ENCODE measurements at places on chromosomes 6 and 20.

- ATAC-seq: no peak
Measured at GRCh38 chr20:10940941-10941340, 267.1 kb upstream of the JAG1 start.

DNA sequence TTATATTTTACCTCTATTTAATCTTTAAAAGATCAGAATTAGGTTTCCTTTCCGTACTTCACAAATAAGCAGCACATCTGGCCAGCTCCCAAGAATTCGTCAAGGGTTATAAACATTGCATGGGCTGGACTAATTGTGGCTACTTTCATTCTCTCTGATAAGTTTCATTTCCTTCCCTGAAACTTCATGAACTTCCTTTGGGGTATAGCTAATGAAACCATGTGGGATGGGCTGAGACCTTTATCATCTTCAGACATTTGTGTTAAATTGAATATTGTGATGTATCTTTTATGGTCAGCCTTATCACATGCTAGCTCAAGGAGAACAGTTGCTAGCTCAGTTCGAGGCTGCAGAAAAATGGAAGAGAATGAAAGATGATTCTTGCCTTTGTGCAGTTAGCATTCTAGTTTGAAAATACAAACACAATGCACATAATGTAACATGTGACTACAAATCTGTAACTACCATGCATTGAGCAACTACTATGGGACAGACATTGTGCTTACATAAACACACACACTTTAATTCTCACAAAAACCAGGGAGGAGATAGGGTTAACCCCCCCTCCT, 1.7 kb upstream of the GMPR start:
- ATAC-seq: no peak

DNA sequence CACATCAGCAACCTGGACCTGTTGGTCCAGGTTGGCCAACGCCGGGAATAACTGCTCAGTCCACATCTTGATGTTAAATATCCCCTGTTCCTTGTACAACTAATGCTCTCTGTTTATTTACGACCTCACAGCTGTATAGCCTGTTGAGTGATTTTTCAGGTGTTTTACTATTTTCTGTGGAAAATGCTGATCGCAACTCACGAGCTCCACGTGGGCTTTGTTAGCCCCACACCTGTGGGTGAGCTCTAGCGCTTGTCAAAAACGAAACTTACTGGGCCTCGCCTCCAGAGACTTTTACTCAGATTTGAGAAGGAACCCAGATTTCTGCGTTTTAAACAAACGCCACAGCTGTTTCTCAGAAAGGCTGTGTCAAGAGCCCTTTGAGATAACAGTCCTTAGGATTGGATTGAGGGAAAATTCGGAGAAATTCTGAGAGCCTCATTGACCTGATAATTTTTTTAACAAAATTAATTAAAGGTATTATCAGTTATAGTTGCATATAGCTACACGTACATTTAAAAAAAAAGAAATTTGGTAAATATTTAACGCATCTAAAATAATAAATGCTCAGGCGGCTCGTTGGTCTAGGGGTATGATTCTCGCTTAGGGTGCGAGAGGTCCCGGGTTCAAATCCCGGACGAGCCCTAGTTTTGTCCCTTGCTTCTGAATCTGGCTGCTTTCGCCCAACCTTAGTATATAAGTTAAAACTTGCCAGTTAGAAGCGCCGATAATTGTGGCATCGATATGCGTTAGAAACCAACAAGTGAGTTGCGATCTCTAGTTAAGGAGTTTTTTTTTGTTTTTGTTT, 16.7 kb downstream of the HMGN4 start:
- no peak for ATAC-seq

GRCh38 chr6:84061174-84061573, 27.6 kb downstream of the MRAP2 start:
- no peak for ATAC-seq

DNA sequence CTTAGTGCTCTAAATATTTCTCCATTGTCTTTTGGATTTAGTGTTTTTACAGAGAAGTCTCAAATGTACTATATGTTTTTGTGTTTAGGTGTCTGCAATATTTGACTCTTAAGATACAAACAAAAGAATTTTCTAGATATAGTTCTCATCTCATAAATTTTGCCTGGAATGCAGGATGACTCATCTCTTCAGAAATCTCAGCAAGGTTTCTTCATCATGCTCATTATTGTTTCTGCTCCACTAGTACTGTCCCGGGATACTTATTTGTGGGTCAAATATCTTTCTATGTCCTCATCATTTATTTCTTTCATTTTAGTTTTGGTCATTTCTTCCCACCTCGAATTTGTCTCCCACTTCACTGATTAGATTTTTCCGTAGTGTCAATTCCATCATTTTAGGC, 9.5 kb downstream of the AHI1 start:
- no peak for ATAC-seq

DNA sequence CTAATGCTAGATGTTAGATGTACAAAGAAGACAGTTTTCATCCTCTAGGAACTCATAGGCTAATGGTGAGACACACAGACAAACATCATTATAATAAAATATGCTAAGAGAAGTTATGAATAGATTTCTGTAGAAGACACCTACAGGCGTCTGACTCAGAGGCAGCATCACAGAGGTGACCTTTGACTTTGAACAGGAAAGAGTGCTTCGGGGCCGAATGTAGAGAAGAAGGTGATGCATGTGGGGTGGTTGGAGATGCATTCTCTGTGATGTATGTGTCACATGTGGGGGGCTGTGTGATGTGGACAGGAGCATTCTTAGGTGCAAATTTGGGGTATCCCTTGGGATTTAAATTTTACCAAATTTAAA, 6.8 kb downstream of the GUCA1A start:
- ATAC-seq: no peak

- ATAC-seq: no peak
Measured at GRCh38 chr20:2010533-2010932, 16.7 kb upstream of the PDYN start.

DNA sequence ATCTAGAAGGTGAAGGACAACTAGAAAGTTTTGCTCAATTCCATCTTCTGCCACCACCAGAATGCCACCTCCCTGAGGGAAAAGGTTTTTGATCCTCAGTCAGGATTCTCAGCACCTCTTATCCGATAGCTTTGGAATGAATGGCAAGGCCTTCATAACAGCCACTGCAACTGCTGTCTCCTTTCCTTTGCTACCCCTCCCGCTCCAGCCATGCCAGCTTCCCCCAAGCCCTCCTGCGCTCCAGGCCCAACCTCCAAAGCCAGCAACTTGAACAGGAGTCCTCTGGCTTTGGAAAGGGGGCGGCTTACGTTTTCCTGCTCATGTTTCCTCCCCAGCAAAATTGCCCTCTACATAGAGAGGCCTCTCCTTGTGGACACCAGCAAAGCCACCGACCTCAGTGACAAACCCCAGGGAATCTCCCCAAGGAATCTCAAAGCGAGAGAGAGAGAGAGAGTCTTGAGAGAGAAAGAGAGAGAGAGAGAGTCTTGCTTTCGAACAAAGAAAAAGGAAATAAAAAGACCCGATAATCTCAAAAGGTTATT, 420 bp upstream of the BTN2A1 start:
- peak; percentile 49 for ATAC-seq

- no peak for ATAC-seq
Measured at GRCh38 chr6:84260926-84261325, 33.5 kb upstream of the CEP162 start.

DNA sequence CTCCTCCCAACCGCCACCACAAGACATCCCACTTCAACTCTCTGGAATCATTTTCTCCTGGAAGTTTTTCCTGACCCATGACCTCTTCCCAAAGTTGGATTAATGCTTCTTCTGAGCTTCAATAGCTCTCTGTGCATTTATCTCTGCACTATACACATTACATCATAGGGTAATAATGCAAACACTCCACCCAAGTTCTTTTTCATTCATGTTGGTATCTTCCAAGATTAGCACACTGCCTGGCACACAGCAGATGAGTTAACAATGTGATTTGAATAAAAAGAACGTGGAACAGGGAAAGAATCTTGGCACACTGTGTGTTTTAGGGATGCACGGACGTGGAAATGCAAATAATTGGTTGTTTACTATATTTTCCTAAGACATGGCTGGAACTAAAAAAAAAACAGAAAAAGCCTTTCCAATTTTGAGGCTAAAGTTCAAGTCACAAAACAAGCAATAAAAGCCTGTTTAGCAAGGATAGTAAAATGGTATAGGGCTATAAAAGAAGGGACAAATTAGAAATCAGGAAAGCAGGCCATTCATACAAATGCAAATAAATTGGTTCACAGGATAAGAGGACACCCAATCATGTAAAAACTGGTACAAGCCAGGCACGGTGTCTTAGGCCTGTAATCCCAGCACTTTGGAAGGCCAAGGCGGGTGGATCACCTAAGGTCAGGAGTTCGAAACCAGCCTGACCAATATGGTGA, 1.6 kb upstream of the FAM135A start:
- no peak for ATAC-seq

- ATAC-seq: no peak
Measured at GRCh38 chr6:127471379-127472255, 12.4 kb upstream of the KIAA0408 start.

- no peak for ATAC-seq
Measured at GRCh38 chr6:156413154-156413553, 364.0 kb upstream of the ARID1B start.

DNA sequence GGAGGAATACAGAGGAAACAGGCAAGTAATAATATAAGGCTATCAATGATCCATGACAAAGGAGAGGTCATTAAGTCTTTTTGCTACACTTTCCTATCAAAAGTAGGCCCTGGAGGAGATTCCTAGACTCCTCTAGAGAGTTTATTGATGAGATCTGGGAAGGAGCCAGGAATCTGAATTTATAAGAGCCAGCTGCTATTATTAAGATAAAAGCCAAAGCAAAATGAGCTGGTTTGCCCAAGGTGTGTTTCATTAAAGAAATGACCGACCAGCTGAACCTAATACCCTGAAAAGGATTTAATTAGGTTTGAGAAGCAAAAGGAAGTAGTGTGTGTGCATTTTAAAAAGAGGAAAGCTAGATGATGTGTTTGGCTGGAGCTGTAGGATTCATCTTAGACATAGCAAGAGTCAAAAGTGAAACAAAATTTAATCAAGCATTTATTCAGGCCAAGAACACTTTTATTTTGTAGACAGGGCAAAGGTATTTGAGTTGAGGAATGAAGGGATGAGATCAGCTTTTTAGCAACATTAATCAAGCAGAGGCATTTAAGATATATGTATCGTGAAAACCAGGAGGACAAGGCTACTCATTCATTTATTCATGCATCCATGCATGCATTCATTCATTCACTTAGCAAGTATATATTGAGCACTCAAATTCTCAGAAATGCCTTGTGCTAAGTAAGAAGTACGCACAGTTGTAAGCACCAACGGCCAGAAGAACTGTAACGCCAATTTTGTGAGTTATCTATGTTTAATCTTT, 43.5 kb upstream of the SCAF8 start:
- no peak for ATAC-seq

- no peak for ATAC-seq
Measured at GRCh38 chr20:21047981-21048380, 58.2 kb downstream of the LINC00237 start.

GRCh38 chr20:38197619-38198018, 32.5 kb upstream of the TGM2 start:
- no peak for ATAC-seq

DNA sequence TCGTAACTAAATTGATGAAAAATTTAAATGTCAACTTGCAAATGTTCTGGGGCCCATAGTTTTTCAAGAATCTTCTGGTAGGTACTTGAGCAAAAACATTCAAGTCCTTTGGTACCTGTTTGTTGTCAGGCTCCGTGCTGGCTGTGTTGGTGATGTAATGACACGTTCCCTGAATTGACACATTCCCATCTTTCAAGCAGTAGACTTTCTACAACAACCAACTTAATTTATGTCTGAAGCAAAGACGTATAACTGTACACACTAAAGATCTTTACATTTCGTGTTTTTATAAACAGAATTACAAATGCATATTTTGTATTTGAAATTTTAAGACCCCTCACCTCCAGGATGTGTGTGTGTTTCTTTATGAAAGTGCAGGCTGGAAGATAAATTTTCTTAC, 49.5 kb downstream of the NCOA3 start:
- no peak for ATAC-seq

- ATAC-seq: no peak
Measured at GRCh38 chr6:140758169-140758877, 1374.4 kb upstream of the GJE1 start.

DNA sequence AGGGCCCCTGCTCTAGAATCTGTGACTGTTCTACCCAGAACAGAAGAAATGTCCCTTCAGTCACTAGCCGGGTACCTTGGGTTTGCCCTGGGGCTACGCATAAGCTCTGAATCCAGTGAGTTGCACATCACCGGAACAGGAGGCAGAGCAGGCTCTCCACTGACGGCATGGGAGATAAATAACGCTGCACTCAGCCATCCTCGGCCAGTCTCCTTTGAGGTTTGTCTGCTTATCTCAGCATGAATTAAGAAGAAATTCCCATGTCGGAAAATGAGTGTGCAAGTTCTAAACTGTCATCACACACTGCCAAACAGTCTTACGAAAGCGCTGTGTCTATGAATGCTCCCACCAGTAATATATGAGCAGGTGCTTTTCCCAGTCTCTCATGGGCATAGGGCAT, 90.8 kb downstream of the FAM50B start:
- ATAC-seq: no peak

GRCh38 chr6:7954477-7955200, 44.1 kb upstream of the TXNDC5 start:
- no peak for ATAC-seq

DNA sequence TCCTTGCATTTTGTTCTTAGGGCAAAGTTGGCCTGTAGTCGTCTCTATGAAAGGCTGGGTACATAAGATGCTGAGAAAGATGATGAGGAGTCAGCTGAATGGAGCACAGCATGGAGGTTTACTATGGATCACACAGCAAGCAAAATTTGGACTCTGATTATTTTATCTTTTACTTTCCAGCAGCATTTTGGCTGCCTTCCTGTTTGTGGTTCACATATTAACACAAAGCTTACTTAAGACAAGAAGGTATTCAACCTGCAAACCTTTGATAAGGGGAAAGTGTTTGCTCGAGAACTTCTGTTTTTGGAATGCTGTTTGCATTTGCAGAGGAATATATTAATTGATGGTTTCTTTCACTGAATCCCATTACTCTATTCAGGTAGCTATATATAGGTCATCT, 103.1 kb upstream of the ENPP5 start:
- no peak for ATAC-seq

GRCh38 chr6:7628909-7629308, 38.9 kb downstream of the SNRNP48 start:
- ATAC-seq: no peak

DNA sequence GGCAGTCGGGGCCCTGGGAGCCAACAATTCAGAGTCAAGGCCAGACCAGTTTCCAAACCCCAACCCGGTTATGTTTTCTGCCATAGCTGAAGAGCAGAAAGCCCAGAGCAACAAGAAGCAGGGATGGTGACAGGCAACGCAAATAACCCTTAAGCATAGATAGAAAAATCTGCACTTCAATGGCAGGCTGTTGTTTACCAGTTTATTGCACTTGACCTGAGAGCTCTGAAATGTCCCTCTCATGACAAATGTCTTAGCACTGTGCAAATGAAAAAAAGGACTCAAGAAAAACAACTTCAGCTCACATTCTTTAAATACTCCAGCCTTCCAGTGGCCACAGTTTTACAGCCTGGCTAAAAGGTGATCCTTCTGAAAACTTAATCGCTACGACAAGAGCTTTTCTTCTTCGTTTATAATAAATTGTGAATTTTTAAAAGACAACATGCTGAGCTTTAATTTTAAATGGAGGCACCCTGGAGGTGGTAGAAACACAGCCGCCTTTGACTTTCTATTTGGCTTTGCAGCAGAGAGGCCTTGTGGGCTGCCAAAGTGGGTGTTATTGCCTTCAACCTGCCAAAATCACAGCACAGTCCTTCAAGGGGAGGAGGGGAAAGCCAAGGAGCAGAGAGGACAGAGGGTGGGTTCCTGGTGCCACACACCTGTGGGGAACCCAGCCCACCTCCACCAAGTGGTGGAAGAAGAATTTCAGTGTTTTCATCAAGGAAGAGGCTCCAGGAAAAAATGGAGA, 289.5 kb upstream of the CDYL start:
- ATAC-seq: peak; percentile 38

GRCh38 chr6:43037197-43037596, 15.8 kb downstream of the RRP36 start:
- ATAC-seq: no peak
